Posterior cingulate gyrus (tissue), 11 donors: ENCODE measurements at places on chromosomes 5 and 9.

DNA sequence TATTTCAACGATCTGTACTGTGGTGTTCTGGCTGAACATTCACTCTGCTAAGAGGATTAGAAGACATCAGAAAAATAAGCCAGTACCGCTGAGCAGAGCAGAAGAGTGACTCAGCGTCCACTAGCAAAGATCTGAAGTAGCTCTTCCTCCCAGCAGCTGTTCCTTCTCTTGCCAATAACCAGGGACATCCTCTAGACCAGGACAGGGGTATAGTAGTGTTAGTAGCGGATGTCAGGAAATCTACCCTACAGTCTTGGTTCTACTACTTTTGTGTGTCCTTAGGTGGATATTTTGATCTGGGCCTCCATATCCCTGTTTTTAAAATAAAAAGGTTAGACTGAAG is 103.6 kb downstream of the TSSK1B start:
- no peak for DNase-seq

DNA sequence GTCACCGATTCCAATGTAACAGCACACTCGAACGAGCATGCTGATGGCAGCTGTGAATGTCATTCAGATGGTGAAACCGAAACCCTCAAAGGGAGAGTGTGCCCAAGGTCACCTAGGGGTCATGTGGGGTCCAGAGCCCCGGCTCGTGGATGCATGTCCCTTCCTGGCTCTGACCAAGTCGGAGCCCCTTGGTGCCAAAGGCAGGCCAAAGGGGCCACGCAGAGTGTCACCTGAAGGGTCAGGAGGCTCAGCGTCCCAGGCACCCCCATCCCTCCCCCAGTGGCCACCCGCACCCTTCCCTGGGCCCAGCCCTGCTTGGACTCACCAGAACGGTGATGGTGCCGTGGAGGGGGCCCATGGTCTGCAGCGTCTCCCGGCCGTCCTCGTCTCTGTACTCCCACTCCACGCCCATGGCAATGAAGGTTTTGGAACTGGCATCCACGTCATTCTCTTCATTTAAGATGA is 69.5 kb downstream of the ZNF354C start:
- DNase-seq, result peak; percentile 55

DNA sequence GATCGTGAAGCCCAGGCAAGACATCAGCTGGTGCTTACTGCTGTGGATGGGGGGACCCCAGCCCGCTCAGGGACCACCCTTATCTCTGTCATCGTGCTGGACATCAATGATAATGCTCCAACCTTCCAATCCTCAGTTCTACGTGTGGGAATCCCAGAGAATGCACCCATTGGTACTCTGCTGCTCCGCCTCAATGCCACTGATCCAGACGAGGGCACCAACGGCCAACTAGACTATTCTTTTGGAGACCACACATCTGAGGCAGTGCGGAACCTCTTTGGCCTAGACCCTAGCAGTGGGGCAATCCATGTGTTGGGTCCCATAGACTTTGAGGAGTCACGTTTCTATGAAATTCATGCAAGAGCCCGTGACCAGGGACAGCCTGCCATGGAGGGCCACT is 960 bp downstream of the PCDHGC5 start:
- DNase-seq, result no peak

DNA sequence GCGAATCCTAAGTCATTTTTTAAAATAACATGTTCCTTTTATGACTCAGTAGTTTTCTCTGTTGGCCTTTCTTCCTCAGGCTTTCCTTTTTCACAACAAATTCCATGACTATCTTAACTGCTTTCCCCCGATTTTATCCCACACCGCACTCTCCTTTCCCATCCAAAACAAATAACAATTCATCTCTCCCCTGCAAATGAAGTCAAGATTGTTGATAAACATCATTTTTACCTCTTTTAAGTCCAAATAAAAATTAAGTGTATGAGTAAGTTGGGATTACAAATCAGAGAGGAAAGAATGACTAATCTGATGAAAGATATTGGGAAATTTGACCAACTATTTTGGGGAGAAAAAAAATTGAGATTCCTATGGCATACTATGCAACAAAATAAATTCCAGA is 47.3 kb downstream of the SEC61B start:
- DNase-seq, result no peak

- no peak for DNase-seq
These were observed 33.8 kb downstream of the CAPSL start for GRCh38 chr5:35904443-35905132.

DNA sequence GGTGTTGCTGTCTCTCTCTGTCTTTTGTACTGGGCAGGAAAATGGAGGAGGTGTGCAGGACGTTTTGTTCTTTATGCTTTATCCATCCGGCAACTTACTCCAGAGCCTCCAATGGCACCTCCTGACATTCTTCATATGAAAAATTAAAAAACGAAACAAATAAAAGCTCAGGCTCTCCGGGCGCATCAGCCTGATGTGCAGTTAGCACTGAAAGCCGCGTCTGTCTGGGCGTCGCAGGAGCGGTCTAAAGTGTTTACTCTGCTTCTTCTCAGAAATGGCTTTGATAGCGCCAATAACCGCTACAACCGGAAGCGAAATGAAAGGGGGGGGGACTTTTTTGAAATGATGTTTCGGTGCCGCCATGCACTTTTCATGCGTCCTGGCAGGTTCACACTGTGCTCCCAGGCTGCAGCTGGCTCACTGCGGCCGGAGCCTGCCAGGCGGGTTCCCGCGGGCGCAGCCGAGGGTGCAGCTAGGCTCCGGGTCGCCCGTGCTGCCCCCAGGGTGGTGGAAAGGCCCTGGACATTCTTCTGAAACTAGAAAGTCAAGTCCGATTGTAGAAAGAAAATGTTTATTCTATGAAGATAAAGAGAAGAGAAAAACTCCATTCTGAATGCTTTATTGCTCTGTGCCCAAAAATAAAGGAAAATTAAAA is 407.7 kb upstream of the IRX1 start:
- no peak for DNase-seq

GRCh38 chr9:20697021-20697719 is 13.1 kb downstream of the FOCAD start:
- DNase-seq, result no peak

DNA sequence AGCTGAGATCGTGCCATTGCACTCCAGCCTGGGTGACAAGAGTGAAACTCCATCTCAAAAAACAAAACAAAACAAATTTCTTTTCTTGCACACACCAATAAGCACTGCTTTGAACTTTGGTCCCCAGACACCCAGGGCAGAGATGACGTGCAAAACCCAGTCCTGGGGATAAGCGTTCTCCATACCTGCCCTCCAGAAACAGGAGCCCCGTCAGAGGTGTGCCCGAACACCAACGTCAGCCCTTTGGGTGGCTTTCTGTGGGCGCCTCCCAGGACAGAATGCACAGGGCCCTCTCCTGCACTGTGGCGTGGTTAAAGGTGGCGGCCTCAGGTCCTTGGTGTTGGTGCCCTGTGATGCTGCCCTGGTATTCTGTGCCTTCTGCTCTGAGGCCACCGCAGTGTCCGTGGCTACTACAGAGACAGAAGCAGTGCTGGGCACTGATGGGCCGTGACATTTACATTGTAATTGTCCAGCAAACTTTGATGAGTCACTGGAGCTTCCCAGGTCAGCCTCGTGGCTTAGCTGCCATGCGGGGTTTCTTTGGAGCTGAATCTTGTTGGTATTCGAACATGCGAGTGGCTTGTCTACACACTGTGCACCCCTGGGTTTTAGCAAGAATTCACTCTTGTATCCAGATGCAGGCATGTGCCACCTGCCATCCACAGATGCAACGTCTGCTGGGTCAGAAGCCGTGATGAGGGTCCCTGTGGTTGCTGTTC is 9.8 kb downstream of the PPP1R26 start:
- DNase-seq, result no peak

GRCh38 chr5:123617561-123617960 is 105.6 kb downstream of the CSNK1G3 start:
- DNase-seq, result no peak

- DNase-seq, result no peak
These were observed 228.2 kb downstream of the TLE1 start for GRCh38 chr9:81461196-81461595.

GRCh38 chr5:109324351-109324750 is 85.4 kb downstream of the PJA2 start:
- no peak for DNase-seq

GRCh38 chr9:109913461-109913810 is 133.4 kb downstream of the PALM2AKAP2 start:
- no peak for DNase-seq

GRCh38 chr5:174376056-174376455 is 330.6 kb downstream of the NSG2 start:
- no peak for DNase-seq

DNA sequence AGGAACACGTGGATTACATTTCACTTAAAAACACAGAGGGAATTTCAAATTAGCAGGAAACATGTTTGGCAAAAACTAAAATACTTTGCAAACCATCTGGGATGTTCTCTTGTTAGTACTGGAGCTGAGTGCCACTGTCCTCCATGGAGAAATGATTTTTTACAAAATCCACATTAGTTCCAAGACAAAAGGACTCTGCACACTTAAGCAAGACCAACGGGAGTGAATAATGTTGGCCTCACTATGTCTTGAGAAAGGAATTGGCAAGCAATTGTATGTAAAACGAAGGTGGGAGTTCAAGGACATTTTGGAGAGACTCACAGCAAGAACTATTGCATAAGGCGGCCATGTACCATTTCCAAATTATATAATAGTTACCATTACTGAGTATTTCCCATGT is 547.5 kb downstream of the EBF1 start:
- no peak for DNase-seq

DNA sequence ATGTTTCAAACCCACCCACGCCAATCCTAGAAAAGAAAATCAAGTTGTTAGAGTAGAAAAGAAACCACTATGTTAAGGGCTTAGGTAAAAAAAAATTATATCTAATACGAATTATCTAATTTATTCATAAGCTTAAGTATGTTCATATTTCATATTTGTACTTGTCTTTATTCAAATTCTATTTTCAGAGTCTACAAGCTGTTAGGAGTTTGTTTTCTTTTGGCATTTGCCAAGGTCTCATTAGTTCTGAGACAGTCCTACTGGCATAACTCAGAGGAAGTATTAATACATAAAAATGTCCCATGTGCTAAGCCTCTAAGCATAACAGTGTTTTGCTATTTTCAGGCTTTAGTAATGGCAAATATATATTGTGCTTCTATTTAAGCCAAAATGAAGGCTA is 57.6 kb downstream of the STARD4 start:
- no peak for DNase-seq

- DNase-seq, result no peak
These were observed 114.9 kb upstream of the PRLR start for GRCh38 chr5:35345222-35345621.

DNA sequence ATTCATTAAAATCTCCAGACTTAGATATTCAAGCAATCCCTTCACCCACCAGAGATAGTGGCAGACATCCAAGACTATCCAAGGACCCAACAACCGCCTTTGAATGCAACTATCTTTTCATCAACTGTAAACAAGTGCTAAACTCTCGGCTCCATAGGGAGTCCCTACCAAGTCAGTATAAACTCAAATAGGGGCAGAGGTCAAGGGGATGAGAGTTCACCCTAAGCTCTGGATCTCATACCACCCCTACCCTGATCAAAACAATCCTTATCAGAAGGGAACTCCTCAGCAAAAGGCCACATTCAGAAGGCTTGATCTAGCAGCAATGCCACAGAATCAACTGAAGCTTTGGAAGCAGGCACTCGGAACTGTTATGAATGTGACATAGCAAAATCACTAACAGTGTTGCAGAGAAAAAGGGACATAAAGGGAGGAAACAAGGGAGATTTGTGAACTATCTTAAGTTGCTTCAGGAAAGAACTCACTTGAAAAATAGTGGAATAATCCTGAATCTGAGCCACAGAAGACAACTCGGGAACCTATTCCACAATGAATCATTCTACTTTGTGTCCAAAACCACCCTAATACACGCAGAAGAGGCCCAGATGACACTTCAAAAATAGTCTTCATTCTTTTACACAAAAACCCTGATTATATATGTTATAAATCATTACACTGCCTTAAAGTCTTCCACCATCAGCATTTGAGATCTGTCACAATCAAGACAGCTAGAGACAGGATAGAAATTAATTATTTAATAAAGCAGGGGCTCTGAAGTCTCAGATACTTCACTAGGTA is 49.8 kb downstream of the NR6A1 start:
- DNase-seq, result no peak
